CD8-positive, alpha-beta memory T cell (primary cell): ENCODE measurements at places on chromosomes 16 and 17. TPM values are rescaled to one million over a fixed set of nuclear protein-coding genes. Genes with fewer than 3 reads are reported as not detected.

- no peak for DNase-seq
Observed at GRCh38 chr16:85602402-85603202, 10.5 kb upstream of the GSE1 start.

Gene RSAD1
- polyA plus RNA-seq = 66.4 TPM

Gene CD300LB
- polyA plus RNA-seq = not detected

Gene ZDHHC1
- 0.60 TPM for polyA plus RNA-seq

DNA sequence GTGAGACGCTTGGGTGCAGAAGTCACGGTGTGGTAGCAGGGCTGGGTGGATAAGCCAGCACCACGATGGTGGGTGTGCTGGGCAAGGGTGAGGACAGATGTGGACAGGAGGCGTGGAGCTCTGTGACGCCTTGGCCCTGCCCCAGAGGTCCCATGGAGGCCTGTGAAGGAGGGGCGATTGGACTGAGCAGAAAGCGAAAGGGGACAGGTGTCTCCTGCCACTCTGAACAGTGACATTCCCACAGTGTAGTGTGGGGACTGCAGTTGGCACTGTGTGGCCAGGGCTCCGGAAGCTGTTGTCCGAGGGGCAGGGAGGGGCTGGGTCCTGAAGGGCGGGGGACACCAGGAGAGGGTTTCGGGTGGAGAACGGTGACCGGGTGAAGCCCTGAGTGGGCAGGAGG lies 7.3 kb downstream of the TBC1D24 start:
- DNase-seq = no peak

Gene HBA2
- 5.8 TPM for polyA plus RNA-seq
